ENCODE measurements at places on chromosomes 3 and 15. TPM values are rescaled to one million over a fixed set of nuclear protein-coding genes. Genes with fewer than 3 reads are reported as not detected.

DCUN1D1 gene
- 31.2 TPM for total RNA-seq

PTX3 gene
- total RNA-seq: 2.4 TPM

CCDC174 gene
- total RNA-seq: 22.1 TPM

ZNF80 gene
- total RNA-seq: not detected

- H3K4me3 ChIP-seq: no peak overlapping the region
- DNase-seq: no peak
- no peaks in the 10 kb centered on the region for H3K36me3 ChIP-seq
- peaks cover 9% of the 10 kb centered on the region for H3K4me1 ChIP-seq
- H3K27me3 ChIP-seq: no peaks in the 10 kb centered on the region
Observed at GRCh38 chr3:107201146-107201545, 176.1 kb upstream of the CCDC54 start.

GRCh38 chr15:82812994-82813393, 3.6 kb downstream of the WHAMM start:
- no peak overlapping the region for H3K27ac ChIP-seq
- peaks cover 13% of the 10 kb centered on the region for H3K4me1 ChIP-seq
- no peak for DNase-seq
- H3K27me3 ChIP-seq: peaks cover 2% of the 10 kb centered on the region

GRCh38 chr3:130969621-130970020, 57.0 kb downstream of the ASTE1 start:
- no peak overlapping the region for H3K4me3 ChIP-seq
- H3K27ac ChIP-seq: no peak overlapping the region
- H3K36me3 ChIP-seq: no peaks in the 10 kb centered on the region
- no peak for DNase-seq
- no peaks in the 10 kb centered on the region for H3K4me1 ChIP-seq
- H3K27me3 ChIP-seq: no peaks in the 10 kb centered on the region

GRCh38 chr3:180102134-180102533, 65.4 kb upstream of the PEX5L start:
- H3K4me1 ChIP-seq: no peaks in the 10 kb centered on the region
- H3K36me3 ChIP-seq: no peaks in the 10 kb centered on the region
- no peak for DNase-seq

- H3K4me1 ChIP-seq: peaks cover 43% of the 10 kb centered on the region
- H3K4me3 ChIP-seq: no peak overlapping the region
- no peaks in the 10 kb centered on the region for H3K36me3 ChIP-seq
Observed at GRCh38 chr3:78917536-78917935, 850.3 kb downstream of the ROBO1 start.

DNA sequence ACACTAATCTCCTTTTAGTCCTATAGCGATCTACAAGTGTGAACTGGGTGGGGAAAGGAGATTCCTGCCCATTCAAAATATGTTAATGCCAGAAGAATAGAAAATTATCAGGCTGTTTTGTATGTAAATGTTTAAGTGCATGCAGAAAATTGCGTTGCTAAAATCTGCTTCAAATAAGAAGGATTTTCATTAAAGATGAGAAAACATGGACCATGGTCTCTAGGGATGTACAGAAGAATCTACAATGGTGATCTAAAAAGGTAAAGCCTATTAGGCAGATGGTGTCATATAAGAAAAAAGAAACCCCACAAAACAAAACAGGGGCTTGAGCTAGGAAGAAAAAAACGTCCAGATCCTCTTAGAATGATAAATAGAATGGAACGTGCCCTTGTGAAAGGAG, 287.5 kb upstream of the ROBO1 start:
- H3K27me3 ChIP-seq: peaks cover 7% of the 10 kb centered on the region
- H3K36me3 ChIP-seq: no peaks in the 10 kb centered on the region
- H3K27ac ChIP-seq: no peak overlapping the region
- no peak overlapping the region for H3K4me3 ChIP-seq
- peaks cover 7% of the 10 kb centered on the region for H3K4me1 ChIP-seq

All from glutamatergic neuron (in vitro differentiated cells).